ENCODE measurements at places on chromosomes 5 and 9. TPM values are rescaled to one million over a fixed set of nuclear protein-coding genes. Genes with fewer than 3 reads are reported as not detected.

TMEM252 gene
- not detected for total RNA-seq

MLANA gene
- 6.5 TPM for total RNA-seq

TMEM215 gene
- total RNA-seq = 0.39 TPM

STXBP1 gene
- total RNA-seq = 15.2 TPM

TICAM2 gene
- 2.2 TPM for total RNA-seq

GPR21 gene
- 4.3 TPM for total RNA-seq

ALDOB gene
- total RNA-seq = not detected

ECM2 gene
- total RNA-seq = 77.1 TPM

PCDHB5 gene
- 2.7 TPM for total RNA-seq

PIP5K1B gene
- total RNA-seq = 5.0 TPM

FAM120A gene
- 71.2 TPM for total RNA-seq

BSPRY gene
- total RNA-seq = 3.9 TPM

IL3 gene
- total RNA-seq = not detected

SRA1 gene
- 14.5 TPM for total RNA-seq

FAM163B gene
- not detected for total RNA-seq

PCDHA10 gene
- 0.20 TPM for total RNA-seq

LCN10 gene
- total RNA-seq = not detected

PCDHB13 gene
- total RNA-seq = 2.9 TPM

IL33 gene
- total RNA-seq = 28.1 TPM

PCDHA9 gene
- 0.30 TPM for total RNA-seq

RNF183 gene
- total RNA-seq = 0.20 TPM

OSTF1 gene
- total RNA-seq = 40.8 TPM

PGM5 gene
- 13.8 TPM for total RNA-seq

GRM6 gene
- not detected for total RNA-seq

FOXD4L5 gene
- total RNA-seq = 0.10 TPM

CTXN3 gene
- total RNA-seq = not detected

DMRTA1 gene
- total RNA-seq = 0.79 TPM

EIF4E1B gene
- not detected for total RNA-seq

PCDHB15 gene
- 3.6 TPM for total RNA-seq

SLC36A3 gene
- not detected for total RNA-seq

CDC20B gene
- not detected for total RNA-seq

PCDHGC5 gene
- total RNA-seq = 2.9 TPM

CDH9 gene
- not detected for total RNA-seq

GABRA1 gene
- not detected for total RNA-seq

SH2D3C gene
- 5.7 TPM for total RNA-seq

FIBCD1 gene
- total RNA-seq = 0.10 TPM

MTX3 gene
- 18.8 TPM for total RNA-seq

KIF24 gene
- 2.6 TPM for total RNA-seq

SHROOM1 gene
- total RNA-seq = 1.2 TPM

MEGF10 gene
- total RNA-seq = 4.7 TPM

SPATA31A6 gene
- total RNA-seq = not detected

PCDHGA1 gene
- 0.39 TPM for total RNA-seq

C5 gene
- total RNA-seq = 10.3 TPM

C9 gene
- total RNA-seq = 0.10 TPM

MEIKIN gene
- total RNA-seq = not detected

ZSWIM6 gene
- total RNA-seq = 10.1 TPM

TNFSF15 gene
- 0.59 TPM for total RNA-seq

ENHO gene
- 3.3 TPM for total RNA-seq

ANKRD18A gene
- 2.8 TPM for total RNA-seq

MARCOL gene
- not detected for total RNA-seq

GABRB2 gene
- 0.49 TPM for total RNA-seq

ACTL7B gene
- total RNA-seq = not detected

ZNF883 gene
- 2.7 TPM for total RNA-seq

TRIM36 gene
- 1.2 TPM for total RNA-seq

ADGRV1 gene
- 11.2 TPM for total RNA-seq

THBS4 gene
- total RNA-seq = 12.3 TPM

DNAJC25 gene
- total RNA-seq = 6.6 TPM

IL13 gene
- 0.10 TPM for total RNA-seq
